Activated CD4-positive, alpha-beta T cell treated with anti-CD3 and anti-CD28 coated beads, Interleukin-2, amount 50 U/mL, for 24 hours (primary cell): ENCODE measurements at places on chromosomes 1 and 21.

- no peak for DNase-seq
Measured at GRCh38 chr1:99384021-99384420, 119.7 kb downstream of the PLPPR4 start.

GRCh38 chr1:151960780-151961513 is 32.7 kb downstream of the S100A10 start:
- no peak for DNase-seq

DNA sequence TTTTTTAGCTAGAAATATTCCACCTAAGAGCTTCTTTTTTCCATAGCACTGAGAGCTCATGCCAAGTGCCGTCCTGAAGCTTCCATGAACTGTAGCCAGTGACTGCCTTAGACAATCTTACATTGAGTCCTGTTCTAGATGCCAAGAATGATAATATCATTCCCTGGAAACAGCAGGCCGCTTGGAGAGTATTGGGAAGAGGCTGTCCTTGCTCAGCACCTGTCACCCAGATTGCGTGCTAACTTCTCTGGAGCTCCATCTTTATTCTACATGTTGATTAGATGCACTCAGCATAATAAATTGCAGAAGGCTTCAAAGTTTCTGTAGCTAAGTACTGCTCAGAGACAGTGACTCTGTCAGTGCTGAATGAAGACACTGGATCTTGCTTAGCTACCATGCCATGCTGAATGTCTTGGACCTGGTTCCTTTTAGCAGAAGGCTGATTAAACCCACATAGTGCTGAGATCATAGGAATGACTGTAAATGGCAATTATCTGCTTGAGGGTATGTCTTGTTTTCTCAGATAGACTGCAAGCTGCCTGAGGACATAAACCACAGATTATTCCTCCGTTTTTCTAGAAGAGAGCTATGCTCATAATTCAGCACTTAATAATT is 83.1 kb upstream of the IRF2BP2 start:
- DNase-seq, result no peak

DNA sequence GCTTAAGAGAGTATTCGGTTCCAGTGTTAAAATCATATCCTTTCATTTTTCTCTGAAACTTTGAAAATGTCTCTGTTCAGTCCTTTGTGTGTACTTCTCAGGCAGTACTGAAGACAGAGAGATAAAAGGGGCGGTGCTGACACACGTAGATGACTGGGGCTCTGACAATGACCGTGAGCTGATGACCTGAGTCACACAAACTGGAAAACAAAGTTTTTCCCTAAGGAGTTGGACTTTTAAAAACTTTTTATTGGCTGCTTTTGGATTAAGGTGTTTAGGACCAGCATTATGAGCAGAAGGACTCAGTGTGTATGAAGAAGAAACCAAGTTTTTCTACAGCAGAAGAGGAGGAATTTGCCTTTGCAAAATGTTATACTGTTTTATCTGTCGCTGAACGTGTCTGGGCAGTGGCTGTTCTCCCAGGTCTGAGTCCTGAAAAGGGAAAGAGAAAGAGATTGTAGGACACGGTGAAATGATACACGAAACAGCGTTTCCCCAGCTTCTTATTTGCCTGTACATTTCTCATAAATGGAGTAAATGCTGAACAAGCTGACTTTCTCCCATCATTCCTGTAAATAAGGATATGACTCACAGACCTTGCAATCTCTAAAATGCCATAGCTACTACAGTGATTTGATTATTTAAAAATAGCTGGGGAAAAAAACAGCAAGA is 51.5 kb downstream of the MAP3K7CL start:
- no peak for DNase-seq

DNA sequence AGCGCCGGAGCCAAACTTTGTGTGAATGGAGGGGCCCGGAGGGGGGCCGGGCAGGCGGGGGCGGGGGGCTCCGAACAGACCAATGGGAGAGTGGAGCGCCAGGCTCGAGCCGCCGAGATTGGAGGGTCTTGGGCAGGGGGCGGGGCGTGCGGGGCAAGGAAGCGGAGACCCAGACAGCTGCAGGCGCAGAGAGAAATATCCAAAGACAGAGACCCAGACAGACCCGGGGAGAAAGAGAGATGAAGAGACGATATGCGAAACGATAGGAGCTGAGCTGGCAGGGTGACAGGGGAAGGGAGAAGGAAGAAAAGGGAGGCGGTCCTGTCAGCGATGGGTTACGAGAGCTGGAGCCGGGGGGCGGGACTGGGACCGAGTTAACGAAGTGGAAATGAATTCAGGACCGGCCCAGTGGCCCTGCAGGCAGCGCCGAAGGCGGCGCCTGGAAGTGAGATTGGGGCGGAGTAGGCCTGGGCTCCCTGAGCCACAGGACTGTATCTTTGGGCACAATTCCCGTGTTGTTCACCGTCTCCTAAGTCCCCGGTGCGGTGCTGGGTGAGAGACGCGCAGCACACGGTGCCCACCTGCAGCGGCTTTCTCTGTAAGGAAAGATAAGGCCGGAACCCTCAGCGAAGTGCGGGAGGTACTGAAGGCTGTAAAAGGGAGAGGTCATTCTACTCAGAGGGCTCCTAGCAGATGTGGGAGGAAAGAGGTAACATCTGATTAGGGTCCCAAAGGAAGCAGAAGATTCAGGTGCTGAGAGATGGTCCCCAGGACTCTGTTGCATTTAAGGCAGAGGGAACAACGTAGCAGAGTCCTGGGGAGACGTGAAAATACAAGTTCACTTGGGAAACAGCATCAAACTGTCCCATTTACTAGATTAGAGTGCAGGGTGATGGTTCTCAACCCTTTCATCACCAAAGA is 543 bp upstream of the KCNJ10 start:
- DNase-seq, result peak; percentile 44

- no peak for DNase-seq
Measured at GRCh38 chr1:95536501-95536900, 302.5 kb downstream of the RWDD3 start.

DNA sequence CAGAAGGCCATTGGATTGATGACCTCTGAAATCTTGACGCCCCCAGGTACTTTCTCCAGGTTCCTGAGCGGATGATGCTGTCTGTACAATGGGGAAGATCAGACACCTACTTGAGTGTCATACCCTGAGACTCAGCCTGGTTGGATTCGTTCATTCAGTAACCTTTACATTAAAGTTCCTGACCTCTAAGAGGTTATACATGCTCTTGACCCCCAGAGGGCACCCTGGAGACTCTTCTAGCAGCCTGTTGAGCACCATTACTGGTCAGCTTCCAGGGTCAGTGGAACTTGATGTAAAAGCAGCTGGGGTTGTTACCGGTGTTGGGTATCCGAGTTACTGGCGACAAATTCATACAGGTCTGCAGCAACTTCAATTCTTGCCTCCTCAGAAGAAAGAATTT is 114.3 kb upstream of the ZNF678 start:
- DNase-seq, result no peak

- no peak for DNase-seq
Measured at GRCh38 chr1:227903061-227903521, 44.6 kb downstream of the WNT9A start.

DNA sequence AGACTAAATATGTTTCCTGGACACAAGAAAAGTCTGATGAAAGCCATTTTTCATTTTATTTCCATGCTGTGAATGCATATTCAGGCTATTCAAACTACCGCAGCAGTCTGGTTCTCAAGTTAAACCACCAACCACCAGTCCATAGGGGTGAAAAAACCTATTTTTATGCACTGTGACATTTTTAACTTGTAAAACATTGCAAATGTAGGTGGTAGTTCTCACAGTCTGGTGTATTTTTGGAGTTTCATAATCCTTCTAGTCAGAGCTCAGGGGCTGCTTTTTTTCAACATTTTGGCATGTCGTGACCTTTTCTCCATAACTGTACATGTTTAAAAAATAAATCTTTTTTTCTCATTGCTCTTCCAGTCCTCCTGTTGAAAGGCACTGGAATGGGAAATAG is 907.6 kb upstream of the ADGRL2 start:
- no peak for DNase-seq

GRCh38 chr1:21762022-21762404 is 20.9 kb downstream of the USP48 start:
- DNase-seq, result no peak

GRCh38 chr1:66552287-66552686 is 18.3 kb downstream of the SGIP1 start:
- DNase-seq, result no peak

GRCh38 chr1:107681001-107681479 is 283.9 kb downstream of the VAV3 start:
- no peak for DNase-seq

GRCh38 chr1:78297836-78298235 is 192.9 kb upstream of the PTGFR start:
- DNase-seq, result no peak

- no peak for DNase-seq
Measured at GRCh38 chr1:104760017-104760416, 1010.3 kb downstream of the AMY1C start.

DNA sequence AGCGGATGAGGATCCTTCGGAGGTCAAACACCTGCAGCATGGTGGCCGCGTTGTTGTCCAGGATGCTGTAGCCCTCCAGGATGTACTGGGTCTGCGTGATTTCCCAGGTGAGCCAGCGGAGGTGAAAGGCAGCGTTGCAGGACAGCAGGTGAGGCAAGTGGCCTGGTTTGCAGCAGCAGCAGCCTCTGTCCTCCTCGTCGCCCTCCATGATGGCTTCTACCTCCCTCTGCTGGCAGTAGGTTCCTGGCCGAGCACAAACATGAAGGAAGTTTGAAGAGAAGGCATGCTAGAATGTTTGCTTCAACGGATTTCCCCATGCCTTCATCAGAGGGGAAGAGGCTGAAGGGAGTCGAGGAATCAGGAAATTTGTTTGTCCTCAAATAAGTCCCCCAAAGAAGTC is 74.7 kb downstream of the NTPCR start:
- no peak for DNase-seq

- no peak for DNase-seq
Measured at GRCh38 chr1:233904633-233905415, at the start of gene SLC35F3. SLC35F3 (plus strand) TSS chr1:233904676.

GRCh38 chr1:177366091-177366490 is 195.3 kb downstream of the BRINP2 start:
- no peak for DNase-seq

- no peak for DNase-seq
Measured at GRCh38 chr1:116254776-116255175, 118.3 kb upstream of the ATP1A1 start.

GRCh38 chr1:13732971-13733667 is 33.1 kb downstream of the PRDM2 start:
- DNase-seq, result no peak

- DNase-seq, result no peak
Measured at GRCh38 chr1:245791410-245792312, 636.9 kb downstream of the KIF26B start.

DNA sequence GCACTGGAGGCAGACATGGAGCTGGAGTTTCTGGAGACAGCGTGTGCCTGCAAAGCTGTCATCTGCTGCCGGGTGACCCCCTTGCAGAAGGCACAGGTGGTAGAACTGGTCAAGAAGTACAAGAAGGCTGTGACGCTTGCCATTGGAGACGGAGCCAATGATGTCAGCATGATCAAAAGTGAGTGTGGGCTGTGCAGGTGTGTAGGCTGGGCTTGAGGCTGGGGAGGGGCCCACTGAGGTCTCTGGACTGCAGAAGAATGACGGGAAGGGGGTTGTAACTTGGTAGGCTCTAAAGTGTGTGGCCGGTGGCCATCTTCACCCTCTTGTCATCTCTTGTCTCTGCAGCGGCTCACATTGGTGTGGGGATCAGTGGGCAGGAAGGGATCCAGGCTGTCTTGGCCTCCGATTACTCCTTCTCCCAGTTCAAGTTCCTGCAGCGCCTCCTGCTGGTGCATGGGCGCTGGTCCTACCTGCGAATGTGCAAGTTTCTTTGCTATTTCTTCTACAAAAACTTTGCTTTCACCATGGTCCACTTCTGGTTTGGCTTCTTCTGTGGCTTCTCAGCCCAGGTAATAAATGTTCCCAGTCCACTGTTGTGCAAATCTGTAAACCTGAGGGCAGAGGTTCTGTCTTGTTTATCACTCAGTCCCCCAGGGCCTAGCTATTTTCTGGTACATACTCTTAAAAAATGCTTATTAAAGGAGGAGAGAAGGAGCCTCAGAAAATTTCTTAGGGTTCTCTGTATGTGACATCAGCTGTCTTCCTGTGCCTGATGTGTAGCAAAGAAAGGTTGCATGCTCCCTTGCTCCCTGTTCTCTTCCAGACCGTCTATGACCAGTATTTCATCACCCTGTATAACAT is 19.9 kb downstream of the ATP8B2 start:
- no peak for DNase-seq

DNA sequence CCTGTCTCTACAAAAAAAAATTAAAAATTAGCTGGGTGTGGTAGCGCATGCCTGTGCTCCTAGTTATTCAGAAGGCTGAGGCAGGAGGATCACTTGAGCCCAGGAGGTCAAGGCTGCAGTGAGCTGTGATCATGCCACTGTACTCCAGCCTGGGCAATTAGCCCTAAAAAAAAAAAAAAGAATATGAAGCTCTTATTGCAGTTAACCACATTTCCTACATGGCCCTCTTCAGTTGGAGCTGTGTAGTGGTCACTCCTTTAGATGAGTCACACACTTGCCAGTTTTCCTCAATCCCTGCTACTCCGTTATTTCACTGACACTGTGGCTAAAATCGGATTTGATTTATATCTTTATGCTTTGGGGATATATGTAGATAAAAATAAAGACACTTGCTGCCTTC is 11.8 kb downstream of the NFYC start:
- DNase-seq, result no peak

DNA sequence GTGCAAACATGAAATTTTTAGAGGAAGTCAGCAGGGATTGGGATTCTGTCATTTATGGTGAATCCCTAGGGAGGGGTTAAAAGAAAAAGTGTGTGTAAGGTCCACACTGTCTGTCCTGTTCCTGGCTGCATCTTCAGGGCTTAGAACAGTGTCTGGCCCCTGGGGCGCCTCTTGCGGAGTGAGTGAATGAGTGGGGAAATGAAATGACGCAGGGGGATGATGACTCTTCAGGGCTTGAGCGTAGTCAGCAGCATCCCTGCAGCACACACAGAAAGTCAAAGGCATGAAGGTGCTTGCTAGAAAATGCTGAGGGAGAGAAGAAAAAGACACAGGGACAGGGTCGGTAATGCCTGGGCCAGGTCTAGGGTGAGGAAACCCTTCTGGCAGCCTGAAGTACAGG is 57.8 kb downstream of the PGBD5 start:
- DNase-seq, result no peak

DNA sequence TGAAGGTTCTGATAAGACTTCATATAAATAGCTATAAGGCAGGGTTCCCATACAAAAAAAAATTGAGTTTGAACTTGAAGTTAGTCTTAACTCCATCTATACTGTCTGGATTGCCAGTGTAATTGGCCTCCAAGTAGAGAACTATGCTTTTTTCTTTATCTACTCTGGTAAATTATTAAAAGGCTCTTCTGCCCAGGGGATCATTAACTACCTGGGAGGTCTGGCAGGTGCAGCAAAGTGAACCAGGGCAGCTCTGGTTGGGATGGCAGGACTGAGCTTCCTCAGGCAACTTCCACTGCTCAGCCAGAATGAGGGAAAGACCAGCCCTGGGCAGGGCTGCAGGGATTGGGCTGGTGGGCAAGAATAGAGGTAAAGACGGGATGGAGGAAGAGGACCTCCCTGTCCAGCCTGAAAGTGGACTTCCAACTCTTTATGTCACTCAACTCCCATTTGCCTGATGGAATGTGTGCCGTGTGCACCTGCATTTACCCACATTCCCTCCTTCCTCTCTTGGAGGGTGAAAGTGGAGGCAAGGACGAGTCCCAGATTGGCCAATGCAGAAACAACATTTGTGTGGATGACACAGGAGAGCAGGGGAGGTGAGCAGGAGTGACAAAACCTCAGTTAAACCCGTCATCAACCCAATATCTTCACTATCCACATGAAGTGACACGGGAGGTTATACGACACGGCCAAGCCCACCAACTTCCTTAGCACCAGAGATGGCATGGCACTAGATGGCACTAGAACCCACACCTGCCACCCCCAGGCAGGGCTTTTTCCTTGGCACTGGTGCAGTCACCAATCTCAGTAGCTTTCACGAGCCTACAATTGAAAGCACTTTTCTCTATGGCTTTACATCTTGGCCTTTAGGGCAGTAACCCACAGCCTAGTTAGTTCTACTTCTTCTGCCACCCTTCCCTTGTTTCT is 25.2 kb downstream of the CCN1 start:
- DNase-seq, result no peak
